Stimulated activated naive CD8-positive, alpha-beta T cell treated with anti-CD3 and anti-CD28 coated beads, Interleukin-15, amount 100 ng/mL, for 72 hours (primary cell): ENCODE measurements at places on chromosomes 7 and 10.

- DNase-seq: no peak
These were observed 146.8 kb downstream of the FZD1 start for GRCh38 chr7:91411060-91411459.

GRCh38 chr7:191981-192649 lies at the start of gene FAM20C:
Gene FAM20C, plus strand, starts transcription at chr7:192571. Its CDS starts 629 bp downstream, at chr7:193200.
- peak; percentile 19 for DNase-seq

DNA sequence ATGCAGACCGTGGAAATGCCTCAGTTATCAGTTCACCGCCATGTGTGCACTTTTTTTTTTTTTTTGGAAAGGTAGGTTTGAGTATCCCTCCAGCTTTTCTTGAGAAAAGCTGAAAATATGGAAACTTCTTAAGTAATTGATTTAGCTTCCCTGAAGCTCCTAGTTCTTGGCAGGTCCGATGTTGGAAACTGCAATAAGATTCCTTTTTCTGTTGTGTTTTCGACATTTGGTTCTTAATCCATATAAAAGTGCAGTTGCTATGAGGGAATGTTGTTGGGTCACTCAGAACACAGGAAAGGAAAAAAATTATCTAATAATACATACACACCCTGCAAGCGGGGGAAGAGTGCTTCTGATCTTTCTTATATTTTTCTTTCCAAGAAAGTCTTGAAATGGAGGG lies 665.2 kb downstream of the INHBA start:
- DNase-seq: no peak

- DNase-seq: peak; percentile 57
These were observed 918 bp downstream of the PWWP2B start for GRCh38 chr10:132397671-132398565.

DNA sequence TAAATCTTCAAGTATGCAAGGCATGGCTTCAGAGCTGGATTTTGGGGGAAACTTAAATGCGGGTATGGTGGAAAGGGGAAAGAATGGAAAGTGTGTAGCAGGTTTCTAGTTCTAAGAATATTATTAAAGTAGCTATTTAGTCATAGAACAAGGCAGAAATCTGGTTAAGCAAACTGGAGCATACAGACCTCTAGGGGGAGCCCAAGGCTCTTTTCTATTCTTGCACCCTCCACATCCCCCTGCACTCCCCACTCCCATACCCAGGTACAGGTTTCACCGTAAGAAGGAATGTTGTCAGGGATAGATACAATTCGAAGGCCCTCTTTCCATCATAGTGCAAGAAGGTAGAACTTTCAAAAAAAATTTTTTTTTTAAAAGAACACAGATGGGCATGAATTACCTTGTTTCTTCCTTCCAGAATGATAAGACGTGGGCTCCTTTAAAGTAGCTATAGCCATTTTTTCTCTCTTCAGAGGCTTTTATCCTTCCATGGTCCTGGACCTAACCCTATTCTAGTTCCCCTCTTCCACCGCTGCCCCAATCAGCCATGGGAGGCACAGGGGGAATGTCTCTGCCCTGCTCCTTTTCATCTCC lies 41.5 kb upstream of the SMIM30 start:
- peak; percentile 4 for DNase-seq

DNA sequence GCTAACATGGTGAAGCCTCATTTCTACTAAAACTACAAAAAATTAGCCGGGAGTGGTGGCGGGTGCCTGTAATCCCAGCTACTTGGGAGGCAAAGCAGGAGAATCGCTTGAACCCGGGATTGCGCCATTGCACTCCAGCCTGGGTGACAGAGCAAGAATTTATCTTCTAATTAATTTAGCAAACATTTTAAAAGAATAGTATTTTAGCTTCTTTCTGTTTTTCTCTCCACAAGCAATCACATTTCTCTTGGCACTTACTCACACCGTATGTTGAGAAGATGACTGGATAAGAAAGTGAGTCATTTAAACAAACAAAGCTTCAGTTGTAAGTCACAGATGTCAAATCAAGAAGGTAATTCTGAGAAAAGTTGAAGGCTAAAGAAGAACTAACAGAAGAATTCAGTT lies 264.0 kb downstream of the ARL4A start:
- DNase-seq: no peak

GRCh38 chr7:110105307-110105706 lies 985.6 kb upstream of the LRRN3 start:
- no peak for DNase-seq

GRCh38 chr7:12884856-12885440 lies 197.5 kb downstream of the ARL4A start:
- no peak for DNase-seq

- DNase-seq: peak; percentile 46
These were observed 23.0 kb downstream of the ASB15 start for GRCh38 chr7:123624527-123625183.

GRCh38 chr7:112080441-112080840 lies 125.8 kb downstream of the DOCK4 start:
- DNase-seq: no peak

GRCh38 chr10:132058793-132059759 lies 6.7 kb upstream of the JAKMIP3 start:
- DNase-seq: no peak

GRCh38 chr10:17835688-17836087 lies 26.5 kb downstream of the MRC1 start:
- DNase-seq: no peak
